ENCODE measurements at places on chromosomes 11 and 22.

DNA sequence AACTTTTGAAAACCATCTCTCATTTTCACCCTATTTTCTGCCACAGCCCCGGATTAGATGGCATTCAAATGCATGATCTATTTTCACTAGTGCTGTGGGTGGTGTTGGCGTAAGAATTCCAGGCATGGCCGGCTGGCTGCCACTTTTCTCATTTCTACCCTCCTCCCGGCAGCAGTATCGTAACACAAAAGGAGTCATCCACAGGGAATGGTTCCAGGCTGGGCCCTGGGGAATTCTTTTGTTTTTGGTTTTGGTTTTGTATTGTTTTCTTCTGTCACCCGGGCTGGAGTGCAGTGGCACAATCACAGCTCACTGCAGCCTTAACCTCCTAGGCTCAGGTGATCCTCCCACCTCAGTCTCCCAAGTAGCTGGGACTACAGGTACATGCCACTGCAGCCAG is 13.8 kb downstream of the JAML start:
- DNase-seq, result no peak

DNA sequence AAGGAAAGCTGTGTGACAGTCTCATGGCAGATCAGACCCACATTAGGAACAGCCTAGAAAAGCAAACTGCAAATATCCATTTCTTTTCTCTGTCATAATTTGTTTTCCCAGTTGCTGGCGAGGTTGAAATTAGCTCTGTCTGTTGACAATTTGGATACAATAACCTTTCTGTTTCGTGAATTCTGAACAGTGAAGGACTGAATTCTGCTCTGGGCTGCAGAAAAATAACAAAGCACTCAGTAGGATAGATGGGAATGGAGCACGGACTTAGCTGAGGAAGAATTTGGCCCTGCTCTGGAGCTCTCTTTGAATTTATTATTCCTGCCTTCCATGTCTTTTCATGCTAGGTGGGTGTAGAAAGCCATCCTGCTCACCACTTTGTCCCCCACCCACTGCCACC is 140.3 kb downstream of the RRAS2 start:
- DNase-seq, result no peak

GRCh38 chr11:3781423-3781822 is 15.9 kb downstream of the NUP98 start:
- DNase-seq, result no peak

- peak; percentile 41 for DNase-seq
Measured at GRCh38 chr11:19938169-19938856, 222.0 kb downstream of the DBX1 start.

GRCh38 chr22:48858121-48858520 is 969.6 kb downstream of the BRD1 start:
- no peak for DNase-seq

- no peak for DNase-seq
Measured at GRCh38 chr22:44389181-44389580, 76.4 kb upstream of the SHISAL1 start.

- DNase-seq, result no peak
Measured at GRCh38 chr11:69127081-69127850, 28.5 kb upstream of the SMIM38 start.

- DNase-seq, result no peak
Measured at GRCh38 chr11:15148169-15148568, 33.4 kb downstream of the INSC start.

DNA sequence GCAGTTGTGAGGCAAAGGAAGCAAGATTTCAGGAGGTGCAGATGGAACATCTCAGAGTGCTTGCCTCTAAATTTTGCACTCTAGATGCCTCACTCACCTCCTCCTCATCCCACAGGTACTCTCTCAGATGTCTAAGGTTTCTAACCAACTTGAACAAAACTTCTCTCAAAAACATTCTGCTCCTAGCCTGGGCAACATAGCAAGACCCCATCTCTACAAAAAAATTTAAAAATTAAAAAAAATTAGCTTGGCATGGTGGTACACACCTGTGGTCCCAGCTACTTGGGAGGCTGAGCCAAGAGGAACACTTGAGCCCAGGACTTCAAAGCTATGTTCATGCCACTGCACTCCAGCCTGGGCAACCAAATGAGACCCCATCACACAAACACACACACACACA is 4.2 kb downstream of the ZNF280A start:
- no peak for DNase-seq

DNA sequence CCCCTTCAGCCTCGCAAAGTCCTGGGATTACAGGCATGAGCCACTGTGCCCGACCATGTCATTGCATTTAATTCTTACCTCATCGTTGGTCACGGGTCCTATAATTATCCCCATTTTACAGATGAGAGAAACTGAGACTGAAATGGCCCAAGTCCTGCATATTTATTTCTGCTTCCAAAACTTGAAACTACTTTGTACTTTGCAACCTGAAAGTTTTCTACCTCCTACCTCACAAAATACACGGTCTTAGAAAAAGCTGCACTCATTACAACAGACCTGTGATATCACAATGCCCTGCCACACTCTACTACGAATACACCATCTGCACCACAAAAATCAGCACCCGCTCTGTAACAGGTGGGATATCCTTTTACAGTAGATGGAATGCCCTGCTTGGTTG is 189.1 kb downstream of the ADAMTS15 start:
- DNase-seq, result no peak

GRCh38 chr11:117647872-117648271 is 149.1 kb downstream of the DSCAML1 start:
- DNase-seq, result no peak

DNA sequence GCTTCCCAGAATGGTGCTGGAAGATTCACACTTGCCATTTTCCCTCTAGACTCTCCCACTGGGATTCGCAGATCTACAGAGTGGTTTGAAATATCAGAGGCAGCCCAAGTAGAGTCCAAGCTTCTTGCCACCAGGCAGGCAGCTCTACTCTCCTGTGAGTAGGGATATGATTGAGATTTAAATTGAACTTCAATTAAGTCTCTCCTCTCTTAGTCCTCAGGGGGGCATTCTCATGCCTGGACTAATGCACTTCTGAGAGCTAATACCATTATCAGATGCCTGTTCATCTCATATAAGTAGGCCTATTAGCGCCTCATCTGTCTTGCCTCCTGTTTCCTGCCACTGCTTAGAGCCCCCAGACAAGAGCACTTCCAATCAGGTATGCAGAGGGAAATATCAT is 25.5 kb upstream of the AMPD3 start:
- DNase-seq, result no peak

DNA sequence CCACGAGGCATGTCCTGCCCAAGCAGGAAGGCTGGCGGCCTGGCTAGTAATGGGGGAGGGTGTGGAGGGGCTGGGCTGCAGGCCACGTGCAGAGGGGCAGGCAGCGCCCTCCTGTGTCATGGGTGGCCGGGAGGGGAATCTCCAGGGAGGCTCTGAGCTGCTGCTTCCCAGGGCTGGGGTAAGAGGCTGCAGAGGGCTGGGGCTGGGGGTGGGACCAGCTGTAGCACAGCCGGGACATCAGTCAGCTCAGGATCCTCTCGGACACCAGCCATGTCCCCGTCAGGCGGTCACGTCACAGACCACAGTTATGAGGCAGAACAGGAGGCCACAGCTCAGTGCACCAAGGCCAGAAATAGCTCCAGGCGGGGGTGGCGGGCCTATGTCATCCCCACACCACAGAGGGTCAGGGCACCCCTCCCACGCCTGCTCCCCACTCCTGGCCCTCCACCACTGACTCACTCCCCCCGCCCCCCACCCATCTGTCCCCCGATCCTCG is 21.1 kb downstream of the RTN4R start:
- no peak for DNase-seq

- no peak for DNase-seq
Measured at GRCh38 chr11:103648670-103649400, 387.6 kb upstream of the DDI1 start.

GRCh38 chr11:111460340-111460739 is 51.8 kb downstream of the BTG4 start:
- no peak for DNase-seq

- DNase-seq, result no peak
Measured at GRCh38 chr11:7522121-7522520, 8.3 kb downstream of the PPFIBP2 start.

DNA sequence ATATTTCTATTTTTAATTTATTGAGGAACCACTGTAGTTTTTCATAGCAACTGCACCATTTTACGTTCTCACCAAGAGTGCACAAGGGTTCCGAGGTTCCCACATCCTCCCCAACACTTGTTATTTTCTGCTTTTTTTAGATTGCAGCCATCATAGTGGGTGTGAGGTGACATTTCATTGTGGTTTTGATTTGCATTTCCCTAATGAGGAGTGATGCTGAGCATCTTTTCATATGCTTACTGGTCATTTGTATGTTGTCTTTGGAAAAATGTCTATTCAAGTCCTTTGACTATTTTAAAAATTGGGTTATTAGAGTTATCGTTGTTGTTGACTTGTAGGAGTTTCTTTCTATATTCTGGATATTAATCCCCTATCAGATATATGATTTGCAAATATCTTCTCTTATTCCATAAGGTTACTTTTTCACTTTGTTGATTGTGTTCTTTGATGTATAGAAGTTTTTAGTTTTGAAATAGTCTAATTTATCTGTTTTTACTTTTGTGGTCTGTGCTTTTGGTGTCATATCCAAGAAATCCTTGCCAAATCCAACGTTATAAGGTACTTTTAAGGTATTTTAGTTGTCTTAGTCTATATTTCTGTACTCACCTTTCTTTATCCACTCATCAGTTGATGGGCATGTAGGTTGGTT is 9.0 kb downstream of the NEAT1 start:
- no peak for DNase-seq

- DNase-seq, result no peak
Measured at GRCh38 chr11:119397740-119398139, 16.2 kb upstream of the USP2 start.

GRCh38 chr11:82791779-82792178 is 58.1 kb upstream of the FAM181B start:
- no peak for DNase-seq

DNA sequence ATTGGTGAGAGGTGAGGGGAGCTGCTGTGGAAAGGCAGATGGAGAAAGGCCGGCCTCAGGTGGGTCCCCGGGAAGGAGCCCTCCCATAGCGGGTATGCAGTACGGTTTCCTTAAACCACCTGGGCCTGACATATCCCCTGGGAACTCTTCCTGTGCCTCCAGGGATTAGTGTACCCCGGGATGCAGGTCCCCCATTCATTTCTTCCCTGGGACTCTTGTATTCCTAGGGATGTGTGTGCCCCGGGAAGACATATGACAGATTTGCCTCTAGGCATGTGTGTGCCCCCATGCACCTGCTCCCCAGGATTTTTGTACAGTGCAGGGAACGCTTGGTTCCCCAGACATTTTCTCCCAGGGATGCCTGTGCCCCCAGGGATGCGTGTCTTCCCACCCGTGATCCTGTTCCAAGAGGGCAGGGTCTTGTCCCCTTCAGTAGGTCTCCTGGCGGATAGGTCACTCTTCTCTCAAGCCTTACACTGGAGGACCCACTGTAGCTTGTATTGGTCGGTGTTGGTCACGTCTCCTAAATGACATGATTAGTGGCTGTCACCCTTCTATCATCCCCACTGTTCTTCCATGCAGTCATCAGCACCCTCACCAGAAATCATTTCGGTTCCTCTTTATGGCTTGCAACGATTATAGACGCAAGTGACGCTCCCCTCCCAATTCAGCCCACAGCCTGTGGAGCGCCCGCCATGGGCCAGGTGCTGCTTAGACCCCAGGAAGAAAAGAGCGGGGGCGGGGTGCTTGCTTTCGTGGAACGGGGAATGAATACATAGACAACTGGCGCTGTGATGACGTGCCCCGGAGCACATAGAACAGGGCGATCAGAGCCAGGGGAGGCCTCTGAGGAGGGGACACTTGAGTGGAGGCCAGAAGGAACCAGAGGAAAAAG is 1.3 kb downstream of the PARVB start:
- no peak for DNase-seq

- no peak for DNase-seq
Measured at GRCh38 chr11:77081381-77081851, 14.6 kb downstream of the CAPN5 start.

DNA sequence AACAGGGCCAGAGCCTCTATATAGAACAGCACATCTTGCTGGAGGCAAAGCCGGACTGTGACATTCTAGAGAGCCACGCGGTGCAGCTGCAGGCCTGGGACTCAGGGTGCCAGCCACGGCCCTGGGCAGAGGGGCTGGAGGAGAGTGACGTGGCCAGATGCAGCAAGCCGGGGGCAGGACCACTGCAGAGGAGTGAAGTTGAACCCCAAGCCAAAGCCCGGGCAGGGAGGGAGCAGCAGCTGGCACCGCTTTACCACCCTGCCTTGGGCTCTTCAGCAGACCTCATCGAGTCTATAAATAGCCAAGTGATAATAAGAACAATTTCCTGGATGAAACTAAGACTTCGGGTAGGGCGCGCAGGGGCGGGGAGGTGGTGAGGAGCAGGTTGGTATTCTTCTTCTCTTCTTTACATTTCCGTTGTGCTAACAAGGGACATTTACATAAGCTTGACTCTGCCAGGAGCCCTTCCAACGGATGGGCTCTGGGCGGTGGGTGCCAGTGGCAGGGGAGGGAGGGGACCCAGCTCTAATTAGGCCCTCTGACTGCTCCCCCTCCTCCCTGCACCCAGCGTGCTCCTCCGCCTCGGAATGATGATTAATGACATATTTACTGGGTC is 110.2 kb downstream of the ST3GAL4 start:
- DNase-seq, result no peak

DNA sequence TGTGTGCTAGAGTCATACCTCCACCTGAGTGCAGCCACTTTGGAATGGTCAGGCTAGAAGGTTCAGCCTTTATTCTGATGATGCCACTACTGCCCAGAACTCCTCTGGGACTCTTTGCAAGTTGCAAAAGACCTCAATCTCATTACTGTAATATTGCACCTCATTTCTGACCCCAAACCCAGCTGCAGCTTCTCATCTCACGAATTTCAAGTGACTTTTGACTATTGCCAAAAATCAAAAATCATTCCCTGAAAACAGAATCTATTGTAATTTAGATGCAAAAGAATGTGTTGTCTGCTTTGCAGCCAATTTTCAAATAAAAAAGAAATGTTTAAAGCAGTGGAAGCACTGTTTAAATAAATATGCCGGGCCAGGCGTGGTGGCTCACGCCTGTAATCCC is 25.2 kb downstream of the GVQW3 start:
- DNase-seq, result no peak

DNA sequence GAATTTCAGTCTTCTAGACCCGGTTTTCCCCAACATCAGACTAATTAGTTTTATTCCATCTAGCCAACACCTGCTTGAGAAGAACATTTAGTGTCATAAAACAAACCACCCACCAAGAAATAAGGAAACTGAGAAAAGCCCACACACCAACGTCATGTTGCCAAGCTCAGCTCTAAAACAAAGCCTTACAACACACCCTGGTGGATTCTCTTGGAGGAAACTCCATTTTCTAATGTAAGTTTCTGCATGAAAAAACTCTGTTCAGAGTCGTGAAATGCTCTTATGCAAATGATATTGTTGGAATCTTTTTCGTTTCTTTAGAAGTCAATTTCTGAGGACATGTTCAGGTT is 105.0 kb upstream of the RAG2 start:
- no peak for DNase-seq

DNA sequence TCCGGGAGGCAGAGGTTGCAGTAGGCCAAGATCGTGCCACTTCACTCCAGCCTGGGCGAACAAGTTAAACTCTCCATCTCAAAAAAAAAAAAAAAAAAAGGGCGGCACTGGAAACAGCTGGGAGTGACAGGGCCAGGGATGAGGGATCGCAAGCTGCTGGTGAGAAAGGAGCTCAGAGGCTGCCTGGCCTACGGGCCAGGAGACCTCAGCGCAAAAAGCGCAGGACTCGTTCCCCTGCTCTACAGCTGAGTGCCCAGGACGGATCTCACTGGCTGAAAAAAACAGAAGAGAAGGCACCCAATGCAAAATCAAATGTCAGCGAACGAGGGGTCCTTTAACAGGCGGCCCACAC is 650 bp upstream of the NUP50 start:
- peak; percentile 47 for DNase-seq

Measured in DND-41 (cell line).